ENCODE measurements at places on chromosomes 7 and 10.

- DNase-seq = no peak
Observed at GRCh38 chr10:8245131-8245813, 190.8 kb downstream of the GATA3 start.

DNA sequence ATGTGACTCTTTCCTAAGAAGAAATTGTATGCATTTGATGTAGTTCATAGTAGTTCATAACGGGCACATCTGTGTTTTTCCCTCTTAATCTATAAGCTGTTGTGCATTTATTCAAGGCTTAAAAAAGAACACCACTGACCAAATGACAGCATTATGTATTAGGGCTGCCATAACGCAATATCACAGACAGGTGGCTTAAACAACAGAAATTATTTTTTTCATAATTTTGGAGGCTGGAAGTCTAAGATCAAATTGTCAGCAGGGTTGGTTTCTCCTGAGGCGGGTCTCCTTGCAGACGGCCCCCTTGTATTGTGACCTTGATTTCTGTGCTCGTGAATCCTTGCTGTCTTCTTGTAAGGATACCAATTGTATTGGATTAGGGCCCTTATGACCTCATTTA, 627 bp upstream of the SSMEM1 start:
- DNase-seq = no peak

DNA sequence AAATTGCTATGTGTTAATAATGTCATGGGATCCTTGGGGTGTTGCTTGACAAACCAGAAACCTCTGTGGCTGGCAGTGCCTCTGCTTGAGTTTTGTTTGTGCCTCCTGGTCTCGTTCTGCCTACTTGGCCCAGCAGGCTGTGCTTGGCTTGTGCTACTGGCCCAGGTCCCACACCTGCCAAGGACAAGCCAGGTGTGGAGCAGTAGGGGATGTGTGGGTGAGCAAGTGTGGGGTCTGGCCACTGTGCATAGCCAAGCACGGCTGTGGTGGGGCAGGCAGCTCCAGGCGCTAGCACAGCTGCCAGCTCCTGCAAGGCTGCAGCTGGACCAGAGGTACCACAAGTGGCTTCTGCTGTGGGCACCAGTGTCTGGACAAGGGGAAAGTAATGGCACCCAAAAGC, 149.6 kb upstream of the HGF start:
- DNase-seq = no peak

- no peak for DNase-seq
Observed at GRCh38 chr10:35012781-35013180, 77.4 kb downstream of the CUL2 start.

DNA sequence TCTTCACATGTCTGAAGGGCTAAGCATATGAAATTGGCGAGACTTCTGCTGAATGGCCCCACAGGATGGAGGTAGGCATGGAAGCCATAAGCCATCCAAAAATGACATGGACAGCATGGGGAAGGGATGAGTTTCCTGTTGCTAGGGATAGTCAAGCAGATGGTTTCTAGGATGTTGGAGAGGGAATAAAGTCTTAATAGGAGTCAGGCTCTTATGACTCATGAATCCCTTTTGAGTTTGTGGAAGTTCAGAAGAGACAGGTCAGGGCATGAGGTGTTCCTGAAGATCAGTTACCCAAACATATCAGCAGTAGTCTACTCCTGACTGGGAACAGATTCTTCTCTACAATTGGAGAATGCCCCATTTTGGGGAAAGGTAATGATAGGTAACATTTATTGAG, 243.9 kb downstream of the REEP3 start:
- no peak for DNase-seq

DNA sequence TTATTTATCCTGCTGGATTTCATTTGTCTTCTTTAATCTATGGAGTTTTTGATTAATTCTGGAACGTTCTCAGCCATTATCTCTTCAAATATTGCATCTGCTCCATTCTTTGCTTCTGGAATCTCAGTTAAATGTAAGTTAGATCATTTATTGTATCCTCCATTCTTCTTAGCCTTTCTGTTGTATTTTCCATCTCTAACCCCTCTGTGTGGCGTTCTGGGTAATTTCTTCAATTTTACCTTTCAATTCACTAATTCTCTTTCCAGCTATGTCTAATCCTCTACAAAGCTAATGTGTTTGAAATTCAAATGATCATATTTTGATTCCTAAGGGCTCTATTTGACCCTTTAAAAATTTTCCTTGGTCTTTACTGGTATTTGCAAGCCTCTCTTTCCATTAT, 92.4 kb downstream of the CDH23 start:
- DNase-seq = no peak

- no peak for DNase-seq
Observed at GRCh38 chr10:32372000-32372875, 25.3 kb upstream of the EPC1 start.

- DNase-seq = no peak
Observed at GRCh38 chr10:119351189-119351588, 143.8 kb downstream of the GRK5 start.

- DNase-seq = no peak
Observed at GRCh38 chr7:46015107-46015868, 94.2 kb upstream of the IGFBP3 start.

DNA sequence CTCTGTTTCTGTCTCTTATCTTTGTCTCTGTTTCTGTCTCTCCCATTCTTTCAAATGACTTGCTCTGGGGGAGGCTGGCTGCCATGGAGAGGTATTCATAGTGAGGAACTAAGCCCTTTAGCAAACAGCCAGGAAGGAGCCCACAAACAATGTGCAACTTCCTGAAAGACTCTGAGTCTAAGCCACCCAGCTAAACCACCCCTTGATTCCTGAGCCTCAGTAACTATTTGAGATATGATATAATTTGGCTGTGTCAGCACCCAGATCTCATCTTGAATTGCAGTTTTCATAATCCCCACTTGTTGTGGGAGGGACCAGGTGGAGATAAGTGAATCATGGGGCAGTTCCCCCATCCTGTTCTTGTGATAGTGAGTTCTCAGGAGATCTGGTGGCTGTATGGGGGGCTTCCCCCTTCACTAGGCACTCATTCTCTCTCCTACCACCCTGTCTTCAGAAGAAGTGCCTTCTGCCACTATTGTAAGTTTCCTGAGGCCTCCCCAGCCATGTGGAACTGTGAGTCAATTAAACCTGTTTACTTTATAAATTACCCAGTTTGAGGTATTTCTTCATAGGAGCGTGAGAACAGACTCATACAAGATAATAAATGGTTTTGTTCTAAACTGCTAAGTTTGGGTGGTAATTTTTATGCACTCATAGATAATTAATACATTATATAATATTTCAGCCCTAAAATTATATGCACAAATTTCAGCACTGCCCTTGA, 121.2 kb upstream of the FOXP2 start:
- DNase-seq = no peak

GRCh38 chr7:126150278-126150958, 1102.3 kb downstream of the GRM8 start:
- DNase-seq = no peak

- DNase-seq = no peak
Observed at GRCh38 chr7:156780724-156781455, 112.1 kb downstream of the LMBR1 start.

DNA sequence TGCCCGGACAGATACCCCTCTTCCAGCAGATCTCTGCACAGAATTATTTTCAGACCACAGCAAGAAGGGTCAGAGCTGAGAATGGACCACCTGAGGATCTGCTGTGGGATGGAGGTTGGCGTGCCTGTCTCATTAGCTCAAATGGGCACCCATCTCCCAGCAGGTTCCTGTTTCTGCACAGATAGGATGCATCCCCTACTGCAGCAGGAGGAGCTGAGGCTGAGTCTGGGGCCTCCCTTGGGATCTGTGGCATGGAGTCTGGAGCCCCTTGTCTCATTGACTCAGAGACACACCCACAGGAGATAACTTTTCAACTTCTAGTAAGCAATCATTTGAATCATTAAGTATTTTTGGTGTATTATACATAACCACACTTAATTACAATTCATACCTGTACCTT, 212.7 kb downstream of the ADK start:
- DNase-seq = no peak

DNA sequence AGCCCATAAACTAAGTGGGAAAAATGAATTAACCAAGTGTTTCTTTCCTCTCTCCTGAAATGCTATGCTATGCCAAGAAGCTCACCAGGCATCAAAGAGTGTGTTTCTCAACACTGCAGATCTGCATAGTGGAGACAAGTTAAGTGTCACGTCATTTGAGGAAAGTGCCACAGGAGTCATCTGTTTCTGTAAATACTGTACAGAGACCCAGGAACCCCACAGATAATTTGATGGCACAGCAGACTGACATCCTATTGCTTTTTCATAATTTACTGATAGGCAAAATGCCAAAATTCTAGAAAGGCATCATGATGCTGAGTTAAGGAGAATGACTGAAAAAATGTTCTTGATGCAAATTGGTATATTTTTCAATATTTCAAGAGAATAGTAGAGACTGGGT, 124.3 kb downstream of the NRCAM start:
- no peak for DNase-seq

DNA sequence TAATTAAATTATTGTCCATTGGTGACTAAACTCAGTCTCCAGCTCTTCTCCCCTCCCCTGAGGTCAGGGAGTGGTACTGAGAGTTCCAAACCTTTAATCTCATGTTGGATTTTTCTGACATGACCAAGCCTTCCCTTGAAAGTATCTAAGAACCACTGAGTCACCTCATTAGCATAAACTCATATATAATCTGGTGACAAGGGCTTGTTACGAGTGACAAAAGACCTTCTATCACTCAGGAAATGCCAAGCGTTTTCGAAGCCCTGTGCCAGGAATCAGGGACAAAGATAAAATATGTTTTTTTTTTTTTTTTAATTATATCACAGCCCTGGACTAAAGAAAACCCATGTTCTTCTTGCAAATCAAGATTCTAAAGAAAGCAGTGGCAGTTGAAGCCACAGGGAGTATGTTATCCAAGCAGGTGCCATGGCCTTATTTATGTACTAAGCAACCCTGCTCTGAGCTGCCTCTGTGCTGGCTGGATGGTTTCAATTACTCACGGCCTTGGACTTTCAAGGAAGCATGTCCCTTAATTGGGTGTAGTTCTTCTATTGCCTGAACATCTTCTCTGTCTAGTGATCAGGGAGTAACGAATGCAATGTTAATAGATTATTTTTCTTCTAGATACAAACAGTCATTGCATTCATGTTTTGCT, 169.0 kb upstream of the PRKCQ start:
- no peak for DNase-seq

DNA sequence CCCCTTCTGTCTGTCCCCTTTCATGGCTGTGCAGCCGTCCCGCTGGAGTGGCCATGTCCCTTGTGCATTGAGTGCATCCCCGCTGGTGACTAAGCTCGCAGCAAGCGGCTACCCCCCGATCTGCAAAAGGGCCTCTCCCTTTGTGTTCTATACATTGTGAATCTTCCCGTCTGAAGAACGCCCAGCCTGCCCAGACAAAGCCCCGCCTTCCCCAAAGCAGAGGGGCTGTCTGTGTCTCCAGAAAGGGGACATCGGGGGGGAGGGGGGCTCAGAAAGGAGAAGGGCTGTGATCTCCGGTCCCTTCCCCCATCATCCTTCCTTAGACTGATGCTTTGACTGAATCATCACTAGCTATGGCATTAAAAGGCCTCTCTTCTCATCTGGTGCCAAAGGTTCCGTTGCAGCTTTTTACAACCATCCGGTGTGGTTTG, 11.9 kb downstream of the NPTX2 start:
- no peak for DNase-seq

Data from activated T-helper 1 cell treated with anti-CD3 and anti-CD28 coated beads, Interleukin-2, amount 50 U/mL, for 16 hours (primary cell).